ENCODE measurements at places on chromosomes 4 and X.

DNA sequence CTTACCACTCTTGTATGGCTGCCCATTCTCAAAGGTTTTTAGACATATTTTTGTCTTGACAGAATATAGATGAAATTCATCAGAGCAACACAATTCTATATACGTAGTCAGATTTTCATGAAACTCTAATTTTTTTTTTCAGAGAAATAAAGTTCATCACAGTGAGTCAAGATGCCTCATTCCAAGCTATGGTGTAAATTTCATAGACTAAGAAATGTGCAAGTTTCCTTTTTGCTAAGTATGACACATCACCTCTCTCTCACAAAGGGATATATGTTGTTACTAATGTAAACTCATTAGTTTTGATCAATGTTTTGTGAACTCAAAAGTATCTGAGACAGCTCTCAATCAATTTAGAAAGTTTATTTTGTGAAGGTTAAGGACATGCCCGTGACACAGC, 60.4 kb upstream of the ATXN3L start:
- DNase-seq, result no peak

GRCh38 chrX:115029869-115030570, 12.6 kb upstream of the IL13RA2 start:
- no peak for DNase-seq

DNA sequence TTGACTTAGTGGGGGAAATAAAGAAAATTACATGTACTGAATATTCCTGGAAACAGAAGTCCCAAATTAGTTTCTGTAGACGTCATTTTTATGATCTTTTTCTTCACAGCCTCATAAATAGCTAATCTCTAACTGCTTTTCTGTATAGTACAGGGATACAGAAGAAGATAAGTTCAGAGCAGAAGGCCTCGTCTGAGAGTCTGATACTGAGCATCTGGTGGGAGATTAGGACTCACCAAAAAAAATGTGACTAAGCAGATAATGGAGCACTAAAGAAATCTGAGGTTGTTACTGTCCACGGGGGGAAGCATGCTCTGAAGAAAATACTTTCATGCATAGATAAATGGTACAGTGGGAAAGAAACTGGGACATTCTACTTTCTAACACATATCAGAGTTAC, 115.3 kb upstream of the TRPC5 start:
- no peak for DNase-seq

DNA sequence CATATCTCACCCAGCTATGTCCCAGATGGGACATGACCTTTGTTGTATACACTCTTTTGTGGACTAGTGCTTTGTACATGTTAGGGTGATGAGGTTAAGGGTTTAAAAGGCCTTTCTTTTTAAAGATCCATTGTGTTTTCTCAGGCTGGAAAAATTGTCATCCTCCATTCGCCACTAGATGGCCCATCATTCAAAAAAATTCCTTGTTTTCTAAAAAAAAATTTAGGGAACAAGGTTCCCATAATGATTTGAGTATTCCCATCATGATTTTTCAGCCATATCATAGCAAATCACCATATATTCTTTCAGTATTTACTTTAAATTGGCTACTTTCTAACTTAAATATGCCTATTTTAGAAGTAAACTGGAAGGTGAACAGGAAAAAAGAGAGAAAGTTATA, 91.9 kb upstream of the TMEM164 start:
- DNase-seq, result no peak

GRCh38 chrX:111521169-111521568, 9.7 kb downstream of the SERTM2 start:
- DNase-seq, result no peak

- DNase-seq, result no peak
Observed at GRCh38 chr4:41881981-41882624, 53.1 kb upstream of the TMEM33 start.

DNA sequence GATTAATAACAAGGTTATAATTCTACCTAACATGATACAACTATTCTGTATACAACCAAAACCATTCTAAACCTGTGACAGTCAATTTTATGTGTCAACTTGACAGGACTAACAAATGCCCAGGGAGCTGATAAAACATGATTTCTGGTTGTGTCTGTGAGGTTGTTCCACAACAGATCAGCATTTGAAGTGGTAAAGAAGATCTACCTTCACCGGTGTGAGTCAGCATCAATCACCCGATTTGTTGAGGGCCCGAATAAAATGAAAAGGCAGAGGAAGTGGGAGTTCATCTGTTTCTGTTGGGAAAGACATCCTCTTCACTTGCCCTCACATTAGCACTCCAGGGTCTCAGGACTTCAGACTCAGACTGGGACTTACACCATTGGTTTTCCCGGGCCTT, 187.9 kb downstream of the MAB21L2 start:
- DNase-seq, result no peak

DNA sequence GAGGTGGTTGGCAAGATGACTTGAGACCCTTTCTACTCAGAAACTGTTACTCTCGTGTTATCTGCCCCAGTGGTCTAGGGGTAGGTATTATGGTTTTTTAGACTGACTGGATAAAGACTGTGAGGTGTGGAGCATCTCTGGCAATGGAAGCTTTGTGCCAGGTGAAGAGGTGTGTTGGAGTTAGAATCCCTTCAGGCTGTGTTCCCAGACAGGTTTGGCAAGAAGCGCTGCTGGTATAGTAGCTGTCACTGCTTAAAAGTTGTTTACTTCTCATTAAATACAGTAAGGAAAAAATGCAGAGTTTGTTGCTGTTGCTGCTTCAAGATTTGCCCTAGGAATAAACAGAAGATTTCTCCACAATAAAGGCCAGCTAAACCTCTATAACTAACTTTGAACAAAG, 35.3 kb downstream of the AREG start:
- DNase-seq, result no peak

GRCh38 chr4:10655968-10656367, 28.6 kb downstream of the CLNK start:
- no peak for DNase-seq

DNA sequence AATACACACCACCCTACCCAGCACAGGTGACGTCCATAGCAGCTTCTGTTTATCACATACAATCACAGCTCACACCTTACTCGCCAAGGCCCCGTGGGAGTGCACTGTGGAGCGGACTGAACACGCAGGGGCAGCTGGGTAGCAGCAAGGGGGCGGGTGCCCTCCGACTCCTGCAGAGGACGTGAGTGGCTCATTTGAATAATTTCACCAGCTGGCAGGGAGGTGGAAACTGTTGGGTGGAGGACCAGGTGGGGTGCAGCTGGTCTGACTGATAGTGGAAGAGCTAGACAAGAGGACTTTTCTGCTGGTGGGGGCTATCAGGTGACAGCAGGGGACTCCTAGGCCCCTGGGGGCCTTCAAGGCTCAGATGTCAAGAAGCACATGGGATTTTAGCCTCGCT, 16.3 kb downstream of the MAN2B2 start:
- DNase-seq, result no peak

- no peak for DNase-seq
Observed at GRCh38 chr4:89899152-89899551, 4.5 kb downstream of the MMRN1 start.

DNA sequence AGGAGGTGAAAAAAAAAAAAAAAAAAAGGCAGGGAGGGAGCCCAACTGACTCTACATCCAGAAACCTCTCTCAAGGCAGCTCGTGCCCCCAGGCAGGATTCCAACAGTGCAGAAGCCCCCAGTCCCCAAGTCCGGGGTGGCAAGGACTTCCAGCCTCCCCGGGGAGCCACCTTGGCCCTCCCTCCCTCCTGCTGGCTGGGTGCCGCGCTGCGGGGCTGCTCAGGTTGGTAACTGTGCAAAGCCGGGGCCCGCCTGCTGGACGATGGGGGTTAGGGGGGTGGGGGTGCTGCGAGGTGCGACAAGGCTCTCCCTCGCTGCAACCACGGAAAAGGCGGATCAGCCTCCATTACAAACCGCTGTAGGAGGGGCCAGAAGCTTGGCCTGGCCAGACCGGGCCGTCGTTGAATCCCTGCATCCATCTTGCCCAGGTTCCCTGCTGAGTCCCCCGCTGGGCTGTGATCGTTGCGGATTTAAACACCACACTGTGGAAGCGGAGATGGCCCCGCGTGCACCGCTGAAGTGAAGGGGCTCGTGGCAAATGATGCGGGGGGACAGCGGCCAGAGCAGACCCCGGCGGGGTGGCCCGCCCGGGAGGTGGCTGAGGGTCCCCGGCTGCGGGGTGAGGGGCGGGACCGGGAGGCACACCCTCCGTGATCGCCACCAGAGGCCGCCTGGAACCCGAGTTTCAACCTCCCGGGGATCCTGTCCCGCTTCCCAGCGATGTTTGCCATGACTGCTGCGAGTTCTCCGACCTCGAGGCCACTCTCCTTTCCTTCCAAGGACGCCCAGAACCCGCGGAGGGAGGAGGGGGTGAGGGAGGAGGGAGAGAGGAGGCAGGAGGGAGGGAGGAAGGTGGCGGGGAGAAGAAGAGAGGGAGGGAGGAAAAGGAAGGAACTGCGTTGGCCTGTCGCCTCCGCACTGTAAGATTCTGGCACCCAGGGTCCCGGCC, 58.0 kb upstream of the DDX3X start:
- no peak for DNase-seq

GRCh38 chr4:185202984-185203485, 765 bp downstream of the CFAP97 start:
- DNase-seq, result no peak

DNA sequence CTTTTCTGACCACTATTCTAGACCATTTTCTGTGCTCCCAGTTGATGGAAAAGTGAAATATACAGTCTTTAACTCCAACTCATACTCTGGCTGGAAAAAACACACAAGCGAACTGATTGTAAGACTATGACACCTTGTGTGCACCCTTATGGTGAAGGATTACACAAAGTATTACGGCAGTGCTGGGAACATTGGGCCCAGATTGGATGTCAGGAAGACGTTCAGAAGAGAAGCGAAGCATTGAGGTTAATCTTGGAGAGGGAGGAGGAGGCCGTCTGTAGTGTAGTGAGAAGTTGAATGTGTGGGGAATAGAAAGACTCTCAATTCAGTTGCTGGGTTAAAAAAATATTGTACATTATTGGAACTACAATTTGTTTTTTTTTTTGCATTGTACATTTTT, 50.0 kb downstream of the GRIA2 start:
- DNase-seq, result no peak

GRCh38 chr4:78001531-78001930, 55.6 kb upstream of the FRAS1 start:
- DNase-seq, result no peak

DNA sequence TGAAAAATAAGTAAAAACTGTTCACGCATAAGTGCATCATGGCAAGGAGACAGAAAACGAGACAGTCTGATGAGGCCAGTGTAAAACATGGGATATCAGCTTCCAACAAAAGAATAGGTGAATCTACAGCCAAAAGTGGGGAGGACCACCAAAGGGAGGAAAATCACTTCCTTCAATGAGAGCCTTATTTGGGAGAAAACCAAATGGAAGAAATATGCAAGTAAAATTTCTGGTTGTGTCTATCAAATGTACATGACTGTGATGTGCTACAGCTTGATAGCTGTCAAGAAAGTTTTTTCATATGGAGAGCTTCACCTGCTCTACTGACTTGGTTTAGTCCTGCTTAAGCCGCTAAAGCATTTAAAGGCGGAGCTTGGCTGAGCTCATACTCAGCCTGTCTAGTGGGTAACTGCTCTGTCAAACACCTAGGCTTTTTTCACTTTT, 66.2 kb downstream of the MAGEA1 start:
- no peak for DNase-seq

- no peak for DNase-seq
Observed at GRCh38 chr4:94582517-94582916, 130.8 kb downstream of the PDLIM5 start.

DNA sequence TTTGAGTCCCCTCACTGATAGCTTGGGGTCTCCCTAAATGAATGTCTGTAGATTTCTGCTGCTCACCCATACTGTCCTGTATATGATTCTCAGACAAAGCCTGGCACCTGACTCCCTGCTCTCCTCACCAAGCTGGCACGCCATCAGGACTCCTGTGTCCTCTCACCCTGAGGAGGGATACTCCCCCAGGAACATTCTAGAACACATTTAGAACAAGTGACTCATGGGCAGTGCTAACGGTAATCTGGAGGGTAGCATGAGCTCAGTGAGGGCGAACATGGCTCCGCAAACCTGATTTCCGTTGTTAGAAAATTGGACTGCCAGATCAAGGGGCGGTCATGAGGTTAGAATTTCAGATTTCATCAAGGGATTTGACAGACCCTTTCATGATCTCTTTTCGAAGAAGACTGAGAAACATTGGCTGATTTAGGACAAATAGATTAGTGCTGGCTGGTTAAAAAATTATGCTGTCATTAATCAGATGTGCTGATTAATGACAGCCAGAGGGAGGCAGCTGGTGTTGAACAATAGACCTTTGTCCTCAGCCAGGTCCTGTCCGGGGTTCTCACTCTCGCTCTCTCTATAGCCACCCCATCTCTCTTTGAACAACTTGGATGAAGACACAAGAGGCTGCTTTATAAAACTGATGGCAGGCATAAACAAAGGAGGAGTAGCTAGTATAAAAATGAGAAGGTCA, 244.3 kb downstream of the PTTG2 start:
- no peak for DNase-seq

DNA sequence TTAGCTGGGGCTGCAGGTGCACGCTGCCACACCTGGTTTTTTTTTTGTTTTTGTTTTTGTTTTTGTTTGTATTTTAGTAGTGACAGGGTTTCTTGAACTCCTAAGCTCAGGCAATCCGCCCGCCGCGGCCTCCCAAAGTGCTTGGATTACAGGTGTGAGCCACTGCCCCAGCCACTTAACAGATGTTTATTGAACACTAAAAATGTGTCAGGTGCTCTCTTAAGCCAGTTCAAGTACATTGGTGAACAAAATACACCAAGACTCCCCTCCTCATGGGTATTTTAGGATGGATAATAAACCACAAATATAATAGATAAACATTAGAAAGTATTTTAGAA, 69.9 kb downstream of the TRAPPC11 start:
- no peak for DNase-seq

GRCh38 chr4:145423017-145423708, 58.5 kb upstream of the SMAD1 start:
- no peak for DNase-seq

DNA sequence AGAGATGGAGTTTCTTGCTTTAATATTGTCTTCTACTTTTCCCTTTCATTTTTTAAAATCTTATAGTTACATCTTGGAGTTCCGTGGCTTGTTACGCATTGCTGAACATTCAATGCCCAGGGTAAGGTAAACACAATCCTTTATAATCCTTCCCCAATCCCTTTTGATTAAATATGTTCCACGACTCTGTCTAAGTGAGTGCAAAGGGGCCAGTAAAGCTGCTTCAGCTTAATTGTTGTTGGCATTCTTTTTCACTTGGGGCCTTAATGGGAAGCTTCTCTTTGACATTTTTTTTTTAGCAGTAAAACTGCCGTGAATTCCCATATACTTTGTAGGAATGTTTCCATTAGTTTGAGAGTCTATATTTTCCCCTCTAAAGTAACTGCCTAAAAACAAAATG, 1028.1 kb downstream of the C4orf33 start:
- DNase-seq, result no peak

DNA sequence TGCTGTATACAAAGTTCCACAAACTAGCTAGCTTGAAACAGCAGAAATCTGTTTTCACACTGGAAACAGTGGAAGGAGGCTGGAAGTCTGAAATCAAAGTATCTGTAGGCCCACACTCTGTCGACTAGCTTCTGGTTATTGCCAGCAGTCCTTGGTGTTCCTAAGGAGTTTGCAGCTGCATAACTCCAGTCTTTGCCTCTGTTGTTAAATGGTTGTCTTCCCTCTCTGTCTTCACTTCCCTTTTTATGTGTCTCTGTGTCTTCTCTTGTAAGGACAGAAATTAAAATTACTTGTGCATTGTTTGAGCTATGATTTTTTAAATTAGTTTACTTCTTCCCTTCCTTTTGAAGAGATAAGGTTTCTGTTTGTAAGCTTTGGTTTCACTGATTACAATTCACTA, 8.2 kb downstream of the MTHFD2L start:
- no peak for DNase-seq
